Gastroesophageal sphincter (tissue), 4 donors: ENCODE measurements at places on chromosomes 3 and 15.

DNA sequence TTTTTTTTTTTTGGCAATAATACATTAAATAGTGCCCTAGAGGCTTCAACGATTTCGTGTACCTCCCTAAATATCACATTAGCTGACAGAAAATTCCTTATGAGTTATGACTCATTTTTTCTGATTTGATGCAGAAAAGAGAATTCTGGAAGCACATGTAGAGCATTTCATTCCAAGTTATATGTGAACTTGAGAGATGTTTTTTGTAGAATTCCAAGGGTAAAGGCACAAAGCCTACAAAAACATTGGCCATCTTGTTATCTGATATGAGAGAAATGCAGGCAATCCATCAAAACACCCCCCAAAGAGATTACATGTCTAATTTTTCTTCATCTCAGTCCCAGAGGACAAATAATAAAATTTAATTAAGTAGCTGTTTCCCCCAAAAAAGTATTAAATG, 6.7 kb upstream of the PFN2 start:
- ATAC-seq: no peak
- H3K4me3 ChIP-seq: no peak overlapping the region
- H3K27me3 ChIP-seq: no peaks in the 10 kb centered on the region
- no peak overlapping the region for H3K27ac ChIP-seq
- H3K36me3 ChIP-seq: no peaks in the 10 kb centered on the region
- no peaks in the 10 kb centered on the region for H3K4me1 ChIP-seq

DNA sequence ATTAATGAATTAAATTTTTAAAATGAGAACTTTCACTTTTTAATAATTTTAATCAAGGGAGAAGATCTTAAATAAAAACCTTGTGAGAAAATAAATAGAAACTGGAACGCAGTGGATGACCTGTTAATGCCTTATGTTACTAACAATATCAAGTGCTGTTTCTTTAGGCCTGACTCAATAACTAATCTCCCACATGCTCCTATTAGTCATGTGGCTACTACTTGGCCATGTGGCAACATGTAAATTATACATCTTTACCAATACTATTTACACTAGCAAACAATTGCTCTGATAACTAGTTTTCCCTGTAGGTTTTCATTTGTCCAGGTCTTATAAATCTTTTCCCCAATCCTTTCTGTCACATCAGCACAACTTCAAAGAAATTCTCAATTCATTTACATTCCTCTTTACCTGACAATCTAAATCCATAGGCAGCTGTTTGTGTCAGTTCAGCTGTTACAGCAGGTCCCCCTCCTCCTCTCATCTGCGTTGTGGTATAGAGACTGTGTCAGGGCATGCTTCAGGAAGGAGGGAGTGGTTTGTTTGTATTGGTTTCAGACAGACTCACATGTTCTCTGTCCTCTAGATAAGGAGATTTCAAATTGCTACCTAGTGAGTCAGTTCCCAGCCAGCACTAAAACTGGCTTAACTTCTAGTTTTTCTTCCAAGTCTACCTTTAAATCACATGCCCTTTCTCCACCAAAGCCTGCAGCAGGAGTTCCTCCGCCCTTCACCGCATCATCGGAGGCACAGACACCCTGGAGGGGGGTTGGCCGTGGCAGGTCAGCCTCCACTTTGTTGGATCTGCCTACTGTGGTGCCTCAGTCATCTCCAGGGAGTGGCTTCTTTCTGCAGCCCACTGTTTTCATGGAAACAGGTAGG, 11.3 kb upstream of the C3orf52 start:
- ATAC-seq: no peak
- H3K4me1 ChIP-seq: no peaks in the 10 kb centered on the region
- H3K36me3 ChIP-seq: no peaks in the 10 kb centered on the region
- no peak overlapping the region for H3K4me3 ChIP-seq

GRCh38 chr3:33798113-33798417, 365 bp upstream of the PDCD6IP start:
- no peak for ATAC-seq
- H3K4me3 ChIP-seq: peak overlapping the region; percentile 84
- peak overlapping the region; percentile 92 for H3K27ac ChIP-seq
- H3K27me3 ChIP-seq: no peaks in the 10 kb centered on the region

- no peak overlapping the region for H3K27ac ChIP-seq
- ATAC-seq: no peak
- no peaks in the 10 kb centered on the region for H3K27me3 ChIP-seq
Measured at GRCh38 chr3:24273491-24273890, 221.2 kb downstream of the THRB start.

- no peak overlapping the region for H3K27ac ChIP-seq
- no peak for ATAC-seq
- H3K36me3 ChIP-seq: no peaks in the 10 kb centered on the region
- H3K4me3 ChIP-seq: no peak overlapping the region
- no peaks in the 10 kb centered on the region for H3K4me1 ChIP-seq
- no peaks in the 10 kb centered on the region for H3K27me3 ChIP-seq
Measured at GRCh38 chr3:121913305-121913990, 19.2 kb downstream of the SLC15A2 start.

GRCh38 chr3:124467980-124468902, 262.0 kb upstream of the UMPS start:
- H3K4me1 ChIP-seq: no peaks in the 10 kb centered on the region
- no peaks in the 10 kb centered on the region for H3K27me3 ChIP-seq
- H3K27ac ChIP-seq: no peak overlapping the region
- peak; percentile 66 for ATAC-seq
- no peak overlapping the region for H3K4me3 ChIP-seq
